ENCODE measurements at places on chromosomes 7 and 10. TPM values are rescaled to one million over a fixed set of nuclear protein-coding genes. Genes with fewer than 3 reads are reported as not detected.

BLNK gene
- total RNA-seq = not detected

TBXAS1 gene
- 0.66 TPM for total RNA-seq

PRKG1 gene
- 22.9 TPM for total RNA-seq

DLX5 gene
- total RNA-seq = not detected

AHR gene
- 167 TPM for total RNA-seq

SPDYE9 gene
- not detected for total RNA-seq

NUTM2E gene
- total RNA-seq = not detected

TCERG1L gene
- not detected for total RNA-seq

NRP1 gene
- total RNA-seq = 421 TPM

CLDN3 gene
- not detected for total RNA-seq

LSM8 gene
- total RNA-seq = 23.4 TPM

NEBL gene
- total RNA-seq = 0.22 TPM

LRIT1 gene
- total RNA-seq = not detected

OAT gene
- total RNA-seq = 178 TPM

HOXA10 gene
- 23.3 TPM for total RNA-seq

LBX1 gene
- total RNA-seq = not detected

ATOH7 gene
- total RNA-seq = not detected

PLCE1 gene
- 0.29 TPM for total RNA-seq

SERPINE1 gene
- total RNA-seq = 2,489 TPM

ANKRD30A gene
- total RNA-seq = not detected

CEP55 gene
- 1.3 TPM for total RNA-seq

GPNMB gene
- 93.1 TPM for total RNA-seq

NEUROD6 gene
- not detected for total RNA-seq

MKI67 gene
- 42.9 TPM for total RNA-seq

CFAP70 gene
- total RNA-seq = 0.44 TPM

FAM13C gene
- 0.14 TPM for total RNA-seq

OPALIN gene
- total RNA-seq = not detected

C10orf105 gene
- total RNA-seq = under 0.01 TPM

DMBT1 gene
- total RNA-seq = not detected

ARMC3 gene
- total RNA-seq = under 0.01 TPM

GARIN1A gene
- 0.88 TPM for total RNA-seq

PNLIPRP1 gene
- not detected for total RNA-seq

ZNF804B gene
- not detected for total RNA-seq

ABCB4 gene
- not detected for total RNA-seq

DGKB gene
- not detected for total RNA-seq

FZD8 gene
- 151 TPM for total RNA-seq

XRCC2 gene
- 0.22 TPM for total RNA-seq

FAM237B gene
- not detected for total RNA-seq

LIPJ gene
- not detected for total RNA-seq

DHTKD1 gene
- total RNA-seq = 36.4 TPM

GPR146 gene
- total RNA-seq = 0.14 TPM

PTPRN2 gene
- total RNA-seq = not detected

TLX1 gene
- total RNA-seq = not detected

CPA5 gene
- total RNA-seq = not detected

LRCH4 gene
- total RNA-seq = 32.8 TPM

GIMAP1 gene
- not detected for total RNA-seq

RARRES2 gene
- 35.2 TPM for total RNA-seq

SPOCK2 gene
- 0.44 TPM for total RNA-seq

PRF1 gene
- total RNA-seq = not detected

ASZ1 gene
- not detected for total RNA-seq

FAM180A gene
- 0.22 TPM for total RNA-seq
